ENCODE measurements at places on chromosomes 5 and 9.

DNA sequence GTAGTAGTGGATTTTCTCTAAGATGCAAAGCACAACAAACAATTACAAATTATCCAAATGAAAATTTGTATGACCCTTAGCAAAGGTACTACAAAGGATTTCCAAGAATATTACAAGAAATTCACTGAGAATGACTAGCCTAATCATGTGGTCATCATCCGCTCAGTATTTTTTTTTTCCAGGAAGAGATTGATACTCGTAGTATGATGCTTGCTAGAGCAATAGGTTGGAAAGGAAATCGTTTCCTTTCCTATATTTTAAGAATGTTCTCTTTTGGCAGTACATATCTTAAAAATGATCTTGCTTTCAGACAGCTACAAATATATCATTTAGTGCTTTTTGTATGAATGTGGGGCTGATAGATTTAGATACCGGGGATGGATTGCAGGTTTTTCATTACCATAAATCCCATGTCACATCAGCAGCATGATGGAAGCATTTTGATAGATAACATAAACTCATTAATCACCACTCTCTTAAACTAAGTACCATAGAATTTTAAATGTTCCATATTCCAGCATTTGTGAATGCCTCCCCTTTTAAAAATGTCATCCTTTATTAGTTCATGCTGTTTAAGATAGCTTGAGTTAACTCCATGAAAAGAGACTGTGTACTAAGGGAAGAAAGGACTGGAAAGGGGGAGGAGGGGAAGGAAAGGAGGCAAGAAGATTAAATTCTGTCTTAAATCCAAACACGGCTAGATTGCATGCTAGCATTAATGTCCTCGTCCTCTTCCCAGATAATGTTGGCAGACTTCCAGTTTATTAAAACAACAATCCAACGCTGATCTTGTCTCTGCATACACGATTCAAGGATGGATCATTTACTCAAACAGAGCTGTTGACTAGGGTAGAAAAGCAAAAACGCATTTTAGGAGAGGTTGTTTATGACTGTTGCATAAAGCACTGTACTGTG lies 311.7 kb upstream of the ZNF608 start:
- DNase-seq = no peak

DNA sequence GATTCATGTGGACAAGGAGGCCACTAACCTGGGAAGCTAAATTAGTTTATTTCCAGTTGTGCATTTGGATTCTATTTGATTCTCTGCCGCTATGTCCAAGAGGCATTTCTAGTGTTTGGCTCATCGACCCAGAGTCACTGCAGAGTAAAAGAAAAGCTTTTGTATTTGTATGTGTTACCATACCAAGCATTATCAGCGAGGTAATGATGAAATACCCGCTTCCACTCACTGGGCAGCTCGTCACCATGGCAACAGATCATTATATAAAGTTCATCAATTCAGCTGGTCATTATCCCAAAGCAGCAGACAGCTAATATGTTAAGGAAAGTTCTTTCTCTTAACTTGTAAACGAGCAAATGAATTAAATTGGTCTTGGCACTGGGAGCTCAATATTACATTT lies 380.3 kb downstream of the SEMA5A start:
- no peak for DNase-seq

DNA sequence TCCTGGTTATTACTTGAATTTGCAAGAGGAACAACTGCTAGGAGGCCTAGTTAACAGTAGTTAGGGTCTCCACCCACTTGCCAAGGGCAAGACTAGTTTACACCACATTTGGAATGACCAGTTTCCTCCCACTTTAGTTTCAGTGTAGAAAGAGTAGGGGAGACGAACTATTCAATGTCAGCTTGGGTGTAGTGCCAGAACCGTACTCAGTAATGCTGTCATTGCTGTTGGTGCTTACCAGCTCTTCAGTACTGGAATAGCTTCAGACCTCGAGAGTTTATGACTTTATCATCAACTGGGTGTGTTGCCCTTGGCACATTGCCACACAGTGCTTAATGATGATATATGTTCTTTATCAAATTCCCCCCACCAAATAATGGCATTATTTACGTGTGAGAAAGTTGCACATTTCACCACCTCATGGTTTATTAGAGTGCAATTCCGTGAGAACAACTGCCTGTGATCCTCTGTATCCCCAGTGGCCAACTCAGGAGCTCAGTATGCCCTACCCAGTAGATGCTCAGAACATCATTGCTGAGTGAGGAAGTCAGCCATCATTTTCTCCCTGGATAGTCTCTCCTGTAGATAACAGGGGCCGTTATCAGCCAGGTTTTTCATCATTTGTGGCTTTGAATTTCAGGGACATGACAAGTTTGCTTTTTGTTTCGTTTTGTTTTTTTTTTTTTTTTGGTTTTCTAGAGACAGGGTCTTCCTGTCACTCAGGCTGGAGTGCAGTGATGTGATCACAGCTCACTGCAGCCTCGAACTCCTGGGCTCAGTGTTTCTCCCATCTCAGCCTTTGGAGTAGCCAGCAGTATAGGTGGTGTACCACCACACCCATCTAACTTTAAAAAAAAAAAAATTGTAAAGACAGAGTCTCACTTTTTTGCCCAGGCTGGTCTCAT lies 67.3 kb downstream of the DOCK8 start:
- DNase-seq = no peak

DNA sequence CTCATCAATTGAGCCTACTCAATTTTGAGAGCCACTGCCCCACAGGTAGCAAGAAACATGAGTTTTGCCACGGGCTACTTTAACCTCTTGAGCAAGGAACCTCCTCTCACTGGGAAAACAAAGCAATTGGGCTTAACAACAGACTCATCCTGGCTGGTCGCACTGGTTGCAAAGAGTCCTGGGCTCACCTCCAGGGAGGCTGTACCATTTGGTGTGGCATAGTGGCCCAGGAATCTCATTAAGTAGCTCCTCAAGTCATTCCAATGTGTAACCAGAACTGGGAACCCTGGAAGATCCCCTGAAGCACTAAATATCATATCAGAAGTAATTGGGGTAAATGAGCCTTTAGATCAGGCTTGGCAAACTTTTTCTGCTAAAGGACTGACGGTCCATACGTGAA lies 78.5 kb downstream of the MYO10 start:
- DNase-seq = no peak

DNA sequence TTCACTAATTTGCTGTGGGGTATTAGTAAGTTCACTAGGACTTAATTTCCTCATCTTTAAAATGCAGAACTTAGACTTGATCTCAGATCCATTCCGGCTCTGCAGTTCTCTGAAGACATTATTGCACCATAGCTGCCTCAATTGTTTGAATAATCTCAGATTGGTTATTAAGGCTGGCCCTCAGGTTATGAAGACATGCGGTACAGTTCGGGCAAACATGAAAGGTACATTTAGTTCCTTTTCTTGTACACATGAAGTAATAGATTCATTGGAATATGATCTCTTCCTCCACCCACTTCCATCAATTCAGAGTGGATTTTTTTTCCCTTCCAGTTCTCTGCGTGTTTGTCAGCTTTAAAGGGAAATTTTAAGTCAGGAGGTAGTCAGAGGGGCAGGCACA lies 28.0 kb downstream of the ATP6V0E1 start:
- DNase-seq = no peak

All from suprapubic skin (tissue), 4 donors.